ENCODE measurements at places on chromosomes 7 and 10. TPM values are rescaled to one million over a fixed set of nuclear protein-coding genes. Genes with fewer than 3 reads are reported as not detected.

Gene CADPS2
- 7.4 TPM for total RNA-seq

Gene ITPRID1
- total RNA-seq, result not detected

Gene ANKRD2
- total RNA-seq, result 1.8 TPM

Gene RBP4
- not detected for total RNA-seq

DNA sequence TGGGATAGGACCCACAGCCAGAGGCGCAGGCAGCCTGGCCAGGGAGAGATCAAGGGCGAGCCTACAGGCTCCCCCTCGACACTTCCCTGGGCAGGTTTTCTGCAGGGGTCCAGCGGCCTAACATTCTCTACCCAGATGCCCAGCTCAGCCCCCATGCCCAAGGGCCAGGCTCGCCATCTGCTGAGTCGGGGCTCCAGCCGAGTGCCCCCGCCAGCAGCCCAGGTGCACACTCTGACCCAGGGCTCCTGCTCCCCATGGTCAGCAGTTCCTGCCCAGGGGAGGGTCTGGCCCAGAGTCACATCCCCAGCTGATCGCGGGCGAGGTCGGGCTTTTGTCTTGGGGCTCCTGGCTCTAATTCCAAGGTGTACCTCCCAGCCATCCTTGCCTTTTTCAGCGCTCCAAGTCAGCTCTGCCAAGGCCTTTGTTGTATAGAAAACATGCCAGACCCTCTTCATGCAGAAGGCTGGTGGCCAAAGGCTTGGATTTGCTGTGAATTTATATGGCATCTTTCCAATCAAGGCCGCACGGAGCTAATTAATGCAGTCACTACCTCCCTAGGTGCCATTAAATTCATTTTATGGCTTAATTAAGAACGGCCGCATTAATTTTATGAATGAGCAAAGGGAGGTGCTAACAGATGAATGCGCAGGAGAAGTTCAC lies 120.6 kb downstream of the LRRC18 start:
- DNase-seq, result no peak

GRCh38 chr10:88903715-88904114 lies 23.7 kb downstream of the STAMBPL1 start:
- no peak for DNase-seq
